ENCODE measurements at places on chromosomes 5 and 9. TPM values are rescaled to one million over a fixed set of nuclear protein-coding genes. Genes with fewer than 3 reads are reported as not detected.

DNA sequence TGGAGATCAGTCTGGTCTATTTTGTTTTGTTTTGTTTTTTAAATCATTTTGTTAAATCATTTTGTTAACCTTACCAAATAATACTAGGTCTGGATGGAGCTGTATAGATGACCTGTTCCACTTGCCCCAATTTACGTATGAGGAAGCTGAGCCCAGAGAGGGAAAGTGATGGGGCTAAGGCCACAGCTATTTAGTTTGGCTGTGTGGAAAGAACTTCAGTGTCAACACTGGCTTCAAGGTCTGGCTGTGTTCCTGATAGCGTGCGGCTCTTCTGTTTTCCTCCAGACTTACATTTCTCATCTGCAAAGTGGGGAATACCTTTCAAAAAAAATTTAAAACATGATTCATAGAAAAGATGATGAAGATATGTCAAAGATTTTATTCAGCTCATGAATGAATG, 112.5 kb downstream of the PTTG1 start:
- DNase-seq: no peak

- no peak for DNase-seq
Measured at GRCh38 chr5:140631831-140632365, 1.1 kb downstream of the CD14 start.

DNA sequence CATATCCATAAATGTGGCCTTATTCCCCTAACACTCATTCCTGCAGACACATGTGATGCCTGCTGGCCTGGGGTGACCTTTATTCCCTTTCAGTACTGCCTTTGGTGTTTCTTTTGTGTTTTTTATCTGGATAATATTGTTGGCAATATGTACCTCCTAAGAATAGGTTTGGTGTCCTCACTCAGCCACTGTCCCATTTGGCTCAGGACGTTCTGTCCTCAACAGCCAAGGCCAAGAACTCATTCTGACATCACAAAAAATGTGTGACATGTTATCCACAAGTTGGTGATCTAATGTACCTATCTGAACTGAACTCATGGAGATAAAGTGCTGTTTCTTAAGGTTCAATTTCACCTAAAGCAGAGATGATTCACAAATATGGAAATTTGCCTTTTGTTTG, 142.9 kb upstream of the GRAMD2B start:
- no peak for DNase-seq

- DNase-seq: no peak
Measured at GRCh38 chr5:61339764-61340163, 7.7 kb downstream of the ZSWIM6 start.

DNA sequence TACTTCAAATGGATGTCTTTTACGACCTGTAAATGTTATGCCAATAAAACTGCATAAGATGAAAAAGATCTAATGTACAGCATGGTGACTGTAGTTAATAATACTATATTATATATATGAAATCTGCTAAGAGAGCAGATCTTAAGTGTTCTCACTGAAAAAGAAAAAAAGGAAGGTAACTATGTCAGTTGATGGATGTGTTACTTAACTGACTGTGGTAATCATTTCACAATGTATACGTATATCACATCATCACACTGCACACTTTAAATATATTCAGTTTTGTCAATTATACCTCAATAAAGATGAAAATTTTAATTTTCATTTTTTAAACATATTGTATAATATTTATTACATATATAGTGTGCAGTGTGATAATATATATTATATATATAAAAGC, 31.9 kb downstream of the THBS4 start:
- DNase-seq: no peak

- DNase-seq: no peak
Measured at GRCh38 chr5:78779262-78779661, 130.7 kb upstream of the LHFPL2 start.

- DNase-seq: no peak
Measured at GRCh38 chr5:72415616-72416325, 91.4 kb downstream of the ZNF366 start.

DNA sequence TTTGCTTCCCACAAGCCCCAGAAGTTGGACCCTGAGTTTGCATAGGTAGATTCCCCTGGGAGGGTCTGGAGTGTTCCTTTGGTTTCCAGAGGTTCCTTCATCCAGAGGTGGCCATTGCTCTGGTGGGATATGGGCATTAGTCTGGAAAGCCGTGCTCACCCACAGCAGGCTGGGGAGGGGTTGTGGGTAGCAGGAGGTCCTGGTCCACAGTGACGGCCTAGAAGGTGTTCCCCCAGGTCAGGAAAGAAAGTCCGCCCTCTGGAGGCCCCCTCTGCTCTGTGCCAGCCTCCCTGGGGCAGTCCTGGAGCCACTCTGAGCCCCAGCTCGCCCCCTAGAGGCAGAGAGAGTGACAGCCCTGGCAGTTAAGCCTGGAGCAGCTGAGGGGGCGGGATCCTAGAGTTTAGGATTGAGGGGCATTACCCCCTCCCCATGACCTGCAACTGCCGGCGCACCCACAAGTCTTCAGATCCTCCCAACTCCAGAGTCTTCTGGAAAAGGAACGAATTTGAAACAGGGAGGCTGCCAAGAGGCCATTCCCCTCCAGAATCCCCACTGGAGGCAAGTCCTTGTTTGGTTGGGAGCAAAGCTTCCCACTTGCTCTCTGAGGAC, 36.8 kb downstream of the NDST1 start:
- DNase-seq: peak; percentile 67

- no peak for DNase-seq
Measured at GRCh38 chr5:152226191-152226590, 178.9 kb downstream of the NMUR2 start.

DNA sequence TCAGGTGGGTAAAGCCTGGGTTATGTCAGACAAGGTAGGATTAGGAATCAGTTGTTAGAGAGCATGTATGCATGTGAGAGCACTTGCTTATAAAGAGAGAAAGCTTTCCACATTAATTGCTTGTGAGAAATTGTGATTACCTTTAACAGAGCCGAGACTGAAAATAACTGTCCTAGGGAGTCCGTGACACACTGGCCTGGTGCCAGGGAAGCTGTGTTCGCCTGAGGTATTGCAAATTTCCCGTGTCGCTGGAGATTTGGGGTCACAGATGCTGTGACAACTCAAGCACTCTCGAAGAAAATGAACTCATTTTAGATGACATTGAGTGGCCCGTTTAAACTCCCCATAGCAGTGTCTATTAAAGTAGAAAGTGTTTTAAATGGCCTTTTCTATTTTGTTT, 9.6 kb downstream of the SLC1A1 start:
- DNase-seq: no peak

DNA sequence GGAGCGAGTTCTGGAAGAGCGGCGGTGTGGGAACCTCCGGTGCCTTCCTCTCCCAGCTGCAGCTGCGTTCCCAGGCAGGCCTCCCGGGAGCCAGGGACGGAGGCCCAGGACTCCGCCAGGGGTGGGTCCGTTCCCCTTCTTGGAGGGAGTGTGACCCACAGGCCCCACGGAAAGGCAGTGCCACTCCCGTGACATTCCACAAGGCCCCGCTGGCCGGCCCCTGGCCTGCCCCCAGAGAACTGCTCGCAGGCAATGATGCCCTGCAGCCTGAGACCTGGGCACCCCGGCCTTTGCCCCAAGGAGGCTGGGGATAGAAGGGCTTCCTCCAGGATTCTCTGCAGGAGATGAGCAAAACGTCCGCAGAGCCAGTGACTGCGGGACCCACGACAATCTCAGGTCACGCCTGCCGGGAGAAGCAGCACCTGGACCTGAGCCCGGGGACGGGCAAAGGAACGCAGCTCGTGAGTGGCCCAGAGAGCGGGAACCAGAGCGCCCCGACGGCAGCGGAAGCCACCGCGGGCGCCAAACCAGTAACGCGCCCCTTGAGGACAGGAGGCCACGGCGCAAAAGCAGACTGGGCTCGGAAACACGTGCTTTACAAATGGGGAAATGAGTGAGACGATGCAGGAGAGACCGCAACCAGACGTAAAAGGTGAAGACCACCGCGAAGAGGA, 9.3 kb downstream of the OBP2B start:
- DNase-seq: no peak

- DNase-seq: no peak
Measured at GRCh38 chr9:110319781-110320492, 17.7 kb downstream of the TXNDC8 start.

GRCh38 chr5:415928-416635, 26.9 kb upstream of the EXOC3 start:
- DNase-seq: no peak

GRCh38 chr9:37582548-37583157, 6.5 kb upstream of the FBXO10 start:
- peak; percentile 69 for DNase-seq

DNA sequence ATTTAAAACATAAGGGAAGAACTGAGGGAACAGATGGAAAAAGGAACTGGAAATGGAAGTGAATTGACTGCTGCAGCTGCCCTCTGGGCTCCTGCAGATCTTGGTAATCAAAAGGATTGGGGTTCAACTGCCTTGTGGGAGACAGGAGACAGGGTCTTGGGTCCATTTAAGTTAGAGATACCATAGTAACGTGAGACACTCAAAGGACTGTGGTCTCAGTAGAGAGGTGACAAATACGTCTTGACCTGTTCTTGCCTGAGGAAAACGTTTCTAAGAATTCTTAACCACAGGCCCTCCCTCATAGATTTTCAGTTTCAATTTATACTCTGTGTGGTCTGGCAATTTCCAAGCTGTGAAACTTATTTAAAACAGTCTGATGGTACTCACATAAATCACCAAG, 100.8 kb upstream of the DHFR start:
- DNase-seq: peak; percentile 40

DNA sequence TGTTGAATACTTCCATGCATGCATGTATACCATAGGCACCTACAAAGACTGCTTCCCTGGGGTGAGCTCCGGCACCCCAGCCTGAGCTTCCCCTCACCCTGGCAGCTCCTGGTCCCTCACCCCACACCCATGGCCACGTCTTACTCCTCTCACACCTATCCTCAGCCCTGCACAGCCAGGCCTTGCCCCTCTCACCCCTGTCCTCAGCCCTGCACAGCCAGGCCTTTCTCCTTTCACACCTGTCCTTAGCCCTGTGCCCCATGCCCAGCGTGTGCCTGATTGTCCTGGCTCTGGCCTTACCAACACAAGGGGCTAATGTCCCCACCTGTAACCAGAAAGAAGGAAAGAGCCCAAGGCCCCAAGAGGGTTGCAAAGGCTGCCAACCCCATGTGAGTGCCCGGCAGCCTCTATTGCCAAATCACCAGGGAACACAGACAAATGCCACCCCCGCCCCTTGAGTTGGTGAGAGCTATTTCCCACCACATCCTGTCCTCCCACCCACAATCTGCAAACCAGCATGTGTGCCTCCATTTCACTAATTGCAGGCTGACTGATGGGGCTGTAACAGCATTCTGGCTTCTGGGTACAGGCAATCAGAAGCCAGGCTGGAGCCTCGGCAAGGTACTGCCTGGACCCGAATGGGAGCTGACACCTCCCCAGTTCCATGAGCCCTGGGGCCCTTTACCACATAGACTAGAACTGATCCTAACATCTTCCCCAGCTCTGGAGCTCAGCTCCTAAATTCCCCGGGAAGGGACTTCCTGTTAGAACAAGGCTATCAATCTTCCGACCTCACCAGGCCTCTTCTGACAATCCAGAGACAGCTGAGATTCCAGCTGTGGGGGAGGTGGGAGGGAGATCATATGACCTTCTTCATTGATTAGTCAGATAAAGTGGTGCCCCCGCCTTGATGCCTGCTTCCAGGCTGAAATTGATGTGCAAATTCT, 78.2 kb downstream of the FAM114A2 start:
- peak; percentile 73 for DNase-seq

DNA sequence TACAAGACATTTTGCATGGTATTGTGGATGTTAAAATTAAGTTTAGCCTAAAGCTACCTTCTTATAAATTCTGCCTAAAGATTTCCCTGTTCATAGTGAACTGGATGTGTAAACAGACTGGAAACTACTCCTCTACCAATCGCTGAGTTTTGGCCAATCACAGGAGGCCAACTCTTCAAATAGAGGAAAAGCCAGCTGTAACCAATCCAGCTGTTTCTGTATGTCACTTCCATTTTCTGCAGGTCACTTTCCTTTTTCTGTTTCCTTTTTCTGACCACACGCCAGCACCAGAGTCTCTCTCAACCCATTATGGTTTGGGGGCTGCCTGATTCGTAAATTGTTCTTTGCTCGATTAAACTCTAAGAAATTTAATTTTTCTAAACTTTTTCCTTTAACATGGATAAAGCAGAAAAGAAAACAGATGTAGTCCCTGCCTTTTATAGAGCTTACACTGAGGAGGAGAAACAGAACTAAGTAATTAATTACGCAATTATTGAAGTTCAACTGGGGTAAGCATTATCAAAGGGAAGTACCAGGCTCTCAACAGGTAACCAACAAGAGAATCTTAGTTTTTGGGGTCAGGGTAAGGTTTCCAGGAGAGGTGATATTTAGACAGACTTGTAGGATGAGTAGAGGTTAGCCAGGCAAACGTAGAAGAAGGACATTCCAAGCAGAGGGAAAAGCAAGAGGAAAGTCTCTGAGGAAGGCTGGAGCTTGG, 27.7 kb downstream of the RANBP3L start:
- peak; percentile 89 for DNase-seq

The SGCD gene
- 18.9 TPM for total RNA-seq

The CCL28 gene
- total RNA-seq: 4.0 TPM

The DBH gene
- total RNA-seq: not detected

The PCDHB13 gene
- 5.1 TPM for total RNA-seq

The HCN1 gene
- total RNA-seq: 0.06 TPM

Data from LHCN-M2 (cell line).